ENCODE measurements at places on chromosomes 1 and 21.

DNA sequence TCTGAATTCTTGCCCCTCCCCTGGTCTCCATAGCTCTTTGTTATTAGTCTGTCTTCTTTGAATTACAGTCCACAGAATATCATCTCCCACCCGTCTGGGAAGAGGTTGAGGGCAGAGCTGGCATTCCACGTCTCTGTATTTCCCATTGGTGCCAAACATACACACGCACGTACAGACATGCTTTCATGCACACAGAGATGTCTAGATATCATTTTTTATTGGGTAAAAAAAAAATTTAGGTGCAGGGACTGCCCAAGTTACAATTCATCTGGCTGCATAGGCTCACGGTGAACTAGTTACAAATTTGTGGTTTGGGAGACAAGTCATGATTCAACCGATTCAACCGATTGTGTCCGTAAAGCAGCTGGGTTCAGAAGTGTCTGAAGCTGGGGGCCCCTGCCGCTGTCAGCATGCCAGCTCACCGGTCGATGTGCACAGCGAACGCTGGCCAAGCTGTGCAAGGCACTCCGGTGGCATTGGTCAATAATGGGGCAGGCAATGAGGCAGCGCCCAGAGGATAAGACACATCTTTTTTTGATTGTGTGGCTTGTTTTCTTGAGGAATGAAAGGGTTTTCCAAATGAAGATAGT is 73.7 kb downstream of the KCNN3 start:
- no peak for DNase-seq

DNA sequence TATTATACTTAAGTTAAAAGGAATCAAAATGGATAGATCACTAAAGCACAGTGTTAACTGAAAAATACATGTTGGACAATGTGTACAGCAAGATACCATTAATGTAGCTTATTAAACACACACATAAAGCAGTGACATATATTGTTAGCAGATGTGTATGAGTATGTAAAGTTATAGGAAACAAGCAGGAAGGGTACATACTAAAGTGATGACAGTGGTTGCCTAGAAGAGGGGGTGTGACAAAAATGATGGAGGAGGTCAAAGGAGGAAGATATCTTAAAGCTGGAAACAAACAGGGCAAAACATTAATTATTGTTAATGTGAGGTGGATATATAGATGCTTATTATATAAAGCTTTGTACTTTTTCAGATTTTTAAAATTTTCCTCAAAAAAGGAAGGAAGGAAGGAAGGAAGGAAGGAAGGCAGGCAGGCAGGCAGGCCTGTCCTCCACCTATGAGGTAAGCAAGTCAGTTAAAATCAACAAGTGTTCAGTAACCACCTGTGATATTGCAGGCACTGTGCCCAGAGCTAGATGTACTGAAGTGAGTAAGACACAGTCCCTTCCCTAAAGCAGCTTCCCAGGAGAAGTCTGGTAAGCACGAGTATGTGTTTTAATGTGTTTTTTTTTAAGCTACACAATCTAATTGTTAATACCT is 252.9 kb upstream of the NR5A2 start:
- DNase-seq, result no peak

DNA sequence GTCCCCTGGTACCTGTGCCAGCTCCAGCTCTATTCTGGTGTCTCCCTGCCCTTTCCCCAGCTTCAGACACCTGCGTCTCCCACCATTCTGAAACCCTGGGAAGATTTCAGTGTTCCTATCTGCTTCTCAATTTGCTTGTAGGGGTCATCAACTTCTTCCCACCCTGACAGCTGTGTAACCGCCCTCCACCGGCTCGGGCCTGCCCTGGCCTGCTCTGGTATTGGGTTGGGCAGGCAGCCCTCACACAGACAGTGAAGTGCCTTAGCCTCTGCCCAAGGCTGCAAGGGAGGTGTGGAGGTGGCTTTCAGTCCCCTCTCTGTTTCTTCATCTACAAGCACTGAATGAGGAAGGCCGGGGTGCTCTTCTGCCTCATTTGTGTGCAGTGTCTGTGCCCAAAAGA is 97.2 kb downstream of the LAMC2 start:
- DNase-seq, result no peak

GRCh38 chr1:224801844-224802490 is 127.5 kb upstream of the DNAH14 start:
- no peak for DNase-seq

- DNase-seq, result no peak
These were observed 101.9 kb downstream of the PRDM2 start for GRCh38 chr1:13801655-13802486.

Measured in iPS DF 19.7 (cell line).